Activated CD4-positive, alpha-beta memory T cell treated with anti-CD3 and anti-CD28 coated beads for 36 hours (primary cell): ENCODE measurements at places on chromosomes 3 and 15. TPM values are rescaled to one million over a fixed set of nuclear protein-coding genes. Genes with fewer than 3 reads are reported as not detected.

The RAB8B gene
- total RNA-seq, result 109 TPM

The GABRG3 gene
- total RNA-seq, result not detected

The SPATA12 gene
- total RNA-seq, result not detected

The CCR8 gene
- 0.48 TPM for total RNA-seq

The CFAP161 gene
- not detected for total RNA-seq

The TTC23 gene
- total RNA-seq, result 2.8 TPM

The TMEM266 gene
- not detected for total RNA-seq

The STAC gene
- not detected for total RNA-seq

The AKAP13 gene
- 106 TPM for total RNA-seq
